ENCODE measurements at places on chromosomes 3 and 15. TPM values are rescaled to one million over a fixed set of nuclear protein-coding genes. Genes with fewer than 3 reads are reported as not detected.

GRCh38 chr3:123331006-123331405, 117.9 kb downstream of the ADCY5 start:
- DNase-seq: no peak

GRCh38 chr3:97417-98258, 98.9 kb upstream of the CHL1 start:
- DNase-seq: no peak

DNA sequence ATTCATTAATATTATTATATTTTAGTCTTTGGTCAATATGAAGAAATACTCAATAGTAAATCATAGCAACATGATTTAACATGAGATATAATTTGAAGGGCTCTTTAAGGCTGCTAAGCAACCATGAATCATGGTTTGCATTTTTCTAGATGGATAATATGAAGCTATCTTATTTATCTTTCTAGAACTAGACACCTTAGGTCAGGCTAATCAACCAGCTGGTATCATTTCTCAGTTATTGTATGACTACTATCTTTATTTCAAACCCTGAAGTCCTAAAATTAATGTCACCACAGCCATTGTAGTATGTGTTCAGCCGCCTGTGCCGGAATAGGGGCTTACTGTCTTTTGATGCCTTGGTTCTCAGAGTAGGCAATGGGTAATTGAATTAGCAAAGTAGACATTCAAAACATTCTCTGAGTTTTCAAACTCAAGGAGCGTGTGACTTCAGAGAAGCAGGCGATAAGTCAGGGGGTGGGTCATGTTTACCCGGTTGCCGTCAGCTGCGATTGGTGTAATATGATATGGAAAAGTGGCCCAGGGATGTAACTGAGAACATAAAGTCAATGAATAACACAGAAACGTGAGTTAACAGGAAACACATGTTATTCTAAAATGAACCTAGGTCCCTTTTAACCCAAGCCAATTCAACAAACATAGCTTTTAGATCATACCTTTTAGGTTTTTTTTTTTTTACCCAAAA, 93.4 kb upstream of the CTDSPL start:
- DNase-seq: no peak

- no peak for DNase-seq
These were observed 18.7 kb upstream of the FOXP1 start for GRCh38 chr3:71602256-71602655.

GRCh38 chr15:35725353-35725752, 179.4 kb upstream of the DPH6 start:
- DNase-seq: peak; percentile 59

- DNase-seq: no peak
These were observed at the start of gene IL17RD for GRCh38 chr3:57164657-57165573. Gene IL17RD, minus strand, starts transcription at chr3:57165353. Its CDS starts 67 bp downstream, at chr3:57165286.

DNA sequence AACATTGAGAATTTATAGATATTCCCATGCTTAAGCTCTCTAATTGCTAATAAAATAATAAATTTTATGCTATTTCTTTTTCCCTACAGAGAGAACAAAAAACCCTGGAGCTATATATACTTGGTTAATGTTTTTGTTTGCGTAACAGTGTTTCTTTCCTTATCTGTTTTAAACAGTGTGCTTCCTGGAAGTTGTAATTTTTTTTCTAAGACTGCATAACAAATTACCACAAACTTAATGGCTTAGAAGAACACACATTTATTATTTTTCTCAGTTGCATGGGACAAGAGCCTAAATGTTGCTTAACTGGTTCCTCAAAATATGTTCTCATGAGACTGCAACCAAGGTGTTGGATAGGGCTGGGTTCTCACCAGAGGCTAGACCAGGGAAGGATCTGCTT, 49.7 kb upstream of the DPH6 start:
- no peak for DNase-seq

GRCh38 chr3:108182339-108182738, 39.9 kb downstream of the IFT57 start:
- DNase-seq: no peak

DNA sequence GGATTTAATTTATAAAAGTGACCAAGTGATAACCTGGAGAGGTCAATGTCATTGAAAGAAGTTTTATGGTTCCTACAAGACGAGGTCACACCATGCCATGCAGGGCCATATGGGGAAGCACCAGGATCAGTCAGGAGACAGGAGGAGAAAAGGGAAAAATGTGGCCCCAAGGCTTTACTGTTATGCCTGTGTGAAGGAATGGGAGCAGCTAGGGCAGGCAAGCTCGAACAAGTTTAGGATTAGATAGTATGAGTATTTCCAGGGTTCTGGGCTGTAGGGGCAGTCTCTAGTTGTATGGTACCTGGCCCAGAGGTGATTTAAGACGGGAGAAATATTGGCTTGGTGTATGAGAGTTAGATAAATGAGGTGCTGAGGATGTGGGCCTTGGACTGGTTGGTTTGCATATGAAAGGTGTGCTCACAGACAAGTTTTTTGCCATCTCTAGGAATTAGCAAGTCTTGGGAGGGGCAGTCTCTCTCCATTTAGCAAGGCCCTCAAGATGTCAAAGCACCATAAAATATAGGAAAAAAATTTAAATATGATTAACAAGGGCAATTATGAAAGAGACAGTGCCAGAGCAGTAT, 36.3 kb upstream of the DCLK3 start:
- no peak for DNase-seq

DNA sequence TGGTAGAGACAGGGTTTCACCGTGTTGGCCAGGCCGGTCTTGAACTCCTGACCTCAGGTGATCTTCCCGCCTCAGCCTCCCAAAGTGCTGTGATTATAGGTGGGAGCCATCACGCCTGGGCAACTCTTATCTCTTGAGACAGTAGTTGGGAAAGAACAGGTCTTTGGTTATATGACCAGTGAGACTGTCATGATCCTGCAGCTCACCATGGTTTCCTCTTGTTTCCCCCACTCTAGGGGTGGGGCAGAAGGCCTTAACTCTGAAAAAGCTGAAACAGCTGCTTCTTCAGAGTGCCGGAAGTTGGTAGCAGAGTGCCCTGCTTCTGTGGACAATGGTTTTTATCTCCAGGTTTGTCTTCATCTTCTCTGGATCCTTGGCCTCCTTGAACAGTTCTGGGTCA, 4.7 kb upstream of the TYRO3 start:
- no peak for DNase-seq

- DNase-seq: no peak
These were observed 18.5 kb upstream of the C3orf22 start for GRCh38 chr3:126577261-126577660.

DNA sequence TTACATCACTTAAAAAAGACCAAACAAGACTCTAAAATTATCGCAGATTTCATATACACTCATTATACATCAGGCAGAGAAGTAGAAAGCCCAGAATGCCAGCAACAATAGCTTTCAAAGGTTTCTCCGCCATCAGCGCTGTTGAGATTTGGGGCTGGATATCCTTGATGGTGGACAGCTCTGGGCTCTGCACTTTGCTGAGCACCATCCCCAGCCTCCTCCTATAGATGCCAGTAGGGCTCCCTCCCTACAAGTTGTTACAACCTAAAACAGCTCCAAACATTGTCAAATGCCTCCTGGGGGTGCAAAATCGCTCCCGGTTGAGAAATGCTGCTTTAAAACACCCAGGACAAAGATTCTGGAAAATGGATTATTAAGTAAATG, 73.5 kb downstream of the ATP10A start:
- peak; percentile 10 for DNase-seq

GRCh38 chr3:40768046-40768445, 243.3 kb downstream of the ZNF621 start:
- DNase-seq: no peak

- DNase-seq: no peak
These were observed 29.5 kb upstream of the TGFBR2 start for GRCh38 chr3:30576946-30577345.

- peak; percentile 51 for DNase-seq
These were observed 76.7 kb downstream of the BOC start for GRCh38 chr3:113287803-113288648.

DNA sequence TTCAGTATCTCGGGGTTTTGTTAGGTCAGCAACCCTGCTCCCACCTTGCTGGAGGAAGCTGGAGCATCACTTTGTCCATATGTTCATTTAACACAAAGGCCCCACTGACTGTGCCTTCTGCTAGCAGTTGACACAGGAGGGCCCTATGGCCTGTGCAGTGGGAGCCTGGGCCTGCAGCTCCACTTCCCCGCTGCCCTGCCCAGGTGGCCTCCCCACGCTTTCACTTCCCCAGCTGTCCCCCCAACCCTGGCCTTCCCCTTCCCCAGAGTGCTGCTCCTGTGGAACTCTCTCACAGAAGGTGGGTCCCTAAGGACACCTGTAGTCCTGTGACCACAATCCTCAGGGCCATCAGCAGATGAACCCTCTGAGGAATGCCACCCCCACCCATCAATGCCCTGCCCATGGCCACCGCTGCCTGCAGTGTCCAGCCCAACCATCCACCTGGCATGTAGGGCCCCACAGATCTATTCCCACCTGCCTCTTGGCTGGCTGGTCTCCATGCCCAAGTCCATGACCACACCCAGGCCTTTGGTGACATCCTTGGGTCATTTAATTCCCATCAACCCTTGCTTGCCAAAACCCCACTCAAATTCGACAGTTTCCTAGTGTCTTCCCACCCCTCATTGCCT, 13.5 kb downstream of the TBC1D21 start:
- no peak for DNase-seq

DNA sequence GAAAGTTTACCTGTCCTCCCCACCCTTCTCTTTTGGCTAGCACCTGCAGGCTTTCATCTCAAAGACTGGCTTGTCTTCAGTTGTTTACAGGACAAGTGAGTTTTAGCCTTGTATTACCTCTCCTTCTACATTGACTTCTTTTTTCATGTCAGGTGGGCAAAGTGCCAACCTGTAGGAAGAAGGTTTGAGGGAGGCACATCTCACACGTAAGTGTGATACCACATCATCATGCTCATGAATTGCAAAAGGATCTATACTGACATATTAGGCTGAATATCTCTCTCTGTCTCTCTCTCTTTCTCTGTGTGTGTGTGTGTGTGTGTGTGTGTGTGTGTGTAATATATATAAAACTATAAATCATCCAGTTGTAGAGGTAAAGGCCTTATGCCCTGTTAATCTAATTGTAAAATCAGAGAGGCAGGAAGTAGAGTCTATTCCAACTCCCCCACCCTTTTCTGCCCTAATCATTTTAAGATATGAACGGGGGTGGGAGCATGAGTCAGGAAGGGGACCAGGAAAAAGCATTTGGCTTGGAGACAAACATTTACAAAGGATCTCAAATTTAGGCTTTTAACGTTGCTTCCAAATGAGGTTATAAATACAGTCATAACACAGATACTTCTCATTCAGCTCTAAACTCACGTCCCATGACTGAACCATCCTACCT, 107.0 kb upstream of the PFN2 start:
- DNase-seq: no peak

- DNase-seq: no peak
These were observed 137.5 kb upstream of the CCDC54 start for GRCh38 chr3:107239703-107240102.

GRCh38 chr3:63685340-63685739, 32.9 kb downstream of the SNTN start:
- no peak for DNase-seq

DNA sequence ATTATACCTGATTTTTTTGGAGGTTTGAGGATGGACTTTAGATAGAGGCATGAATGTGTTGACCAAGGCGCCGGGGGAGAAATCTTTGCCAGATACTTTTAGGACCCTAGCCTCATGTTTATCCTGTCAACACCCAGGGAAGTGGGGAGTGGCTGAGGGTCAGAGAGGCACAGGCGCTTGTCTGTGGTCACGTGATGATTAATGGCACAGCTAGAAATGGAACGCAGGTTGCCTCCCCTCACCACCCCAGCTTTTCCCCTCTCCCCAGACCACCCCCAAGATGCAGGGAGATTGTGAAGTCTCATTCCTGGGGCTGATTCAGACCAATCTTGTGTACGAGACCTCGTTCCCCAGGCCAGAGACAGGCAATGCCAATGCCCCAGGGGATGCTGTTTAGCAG, 218.4 kb upstream of the LINGO1 start:
- no peak for DNase-seq

GRCh38 chr3:132568422-132568821, 28.6 kb upstream of the ACKR4 start:
- no peak for DNase-seq

GRCh38 chr15:69849232-69849610, 248.5 kb downstream of the TLE3 start:
- DNase-seq: no peak

- DNase-seq: no peak
These were observed 55.2 kb downstream of the KAT2B start for GRCh38 chr3:20095470-20095869.

- DNase-seq: no peak
These were observed 64.8 kb upstream of the LMCD1 start for GRCh38 chr3:8436661-8437287.

- no peak for DNase-seq
These were observed 7.3 kb downstream of the CALML4 start for GRCh38 chr15:68197661-68198437.

DNA sequence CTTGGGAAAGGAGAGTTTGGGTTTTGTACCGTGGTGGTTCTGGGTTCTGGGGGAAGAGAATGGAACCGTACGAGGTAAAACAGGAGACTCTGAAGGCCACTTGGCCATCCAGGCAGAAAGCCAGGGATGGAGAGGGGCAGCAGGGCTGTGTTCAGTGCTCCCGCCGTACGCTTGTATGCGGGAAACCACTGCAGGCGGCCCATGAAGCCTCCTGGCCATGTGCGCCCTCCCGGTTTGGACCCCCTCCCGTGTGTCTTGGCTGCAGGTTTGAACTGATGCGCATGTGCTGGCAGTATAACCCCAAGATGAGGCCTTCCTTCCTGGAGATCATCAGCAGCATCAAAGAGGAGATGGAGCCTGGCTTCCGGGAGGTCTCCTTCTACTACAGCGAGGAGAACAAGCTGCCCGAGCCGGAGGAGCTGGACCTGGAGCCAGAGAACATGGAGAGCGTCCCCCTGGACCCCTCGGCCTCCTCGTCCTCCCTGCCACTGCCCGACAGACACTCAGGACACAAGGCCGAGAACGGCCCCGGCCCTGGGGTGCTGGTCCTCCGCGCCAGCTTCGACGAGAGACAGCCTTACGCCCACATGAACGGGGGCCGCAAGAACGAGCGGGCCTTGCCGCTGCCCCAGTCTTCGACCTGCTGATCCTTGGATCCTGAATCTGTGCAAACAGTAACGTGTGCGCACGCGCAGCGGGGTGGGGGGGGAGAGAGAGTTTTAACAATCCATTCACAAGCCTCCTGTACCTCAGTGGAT, 50.6 kb downstream of the PGPEP1L start:
- no peak for DNase-seq

- no peak for DNase-seq
These were observed 135.7 kb downstream of the EBLN2 start for GRCh38 chr3:73197187-73197586.

The ACSBG1 gene
- not detected for total RNA-seq

The SLC2A2 gene
- not detected for total RNA-seq

The TMEM42 gene
- total RNA-seq: 24.9 TPM

The PSTPIP1 gene
- total RNA-seq: not detected

The PP2D1 gene
- not detected for total RNA-seq

The PLA2G4E gene
- not detected for total RNA-seq

The SPATA12 gene
- total RNA-seq: not detected

The HRH1 gene
- total RNA-seq: 5.9 TPM

The PTH1R gene
- total RNA-seq: 0.35 TPM

The TMC3 gene
- not detected for total RNA-seq

The EPHB1 gene
- total RNA-seq: 0.81 TPM

The SLC24A5 gene
- total RNA-seq: not detected

The RBSN gene
- total RNA-seq: 19.7 TPM

The ZNF80 gene
- total RNA-seq: not detected

The ARHGEF26 gene
- 0.05 TPM for total RNA-seq
